ENCODE measurements at places on chromosomes 5 and 9. TPM values are rescaled to one million over a fixed set of nuclear protein-coding genes. Genes with fewer than 3 reads are reported as not detected.

Gene PRUNE2
- total RNA-seq, result 6.5 TPM

Gene UBE2R2
- total RNA-seq, result 35.9 TPM

Gene CDKN2A
- total RNA-seq, result 10.0 TPM

Gene N4BP3
- total RNA-seq, result 37.9 TPM

Gene ARHGEF37
- total RNA-seq, result 16.7 TPM

Gene CDHR2
- not detected for total RNA-seq

Gene BTNL9
- 0.19 TPM for total RNA-seq
